ENCODE measurements at places on chromosomes 7 and 10.
A peak's percentile ranks its signal among the peaks of the same experiment; 100 is the strongest.

DNA sequence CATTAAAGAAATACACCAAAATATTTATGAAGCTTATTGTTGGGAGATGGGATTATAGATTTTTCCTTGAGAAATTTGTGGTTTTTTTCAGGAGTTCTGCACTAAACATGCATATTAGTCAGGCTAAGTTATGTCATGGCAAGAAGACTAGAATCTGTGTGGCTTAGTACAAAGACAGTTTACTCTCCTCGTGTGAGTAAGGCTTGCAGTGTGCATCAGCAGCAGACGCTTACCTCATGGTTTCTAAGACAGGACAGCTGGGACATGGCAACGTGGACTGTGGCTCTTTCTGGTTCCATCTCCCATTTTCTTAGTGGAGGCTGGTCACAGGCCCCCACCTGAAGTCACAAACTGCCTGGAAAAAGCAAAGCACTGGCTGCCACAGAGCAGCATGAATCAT, 429.6 kb upstream of the VSTM2A start:
- no peak for DNase-seq

DNA sequence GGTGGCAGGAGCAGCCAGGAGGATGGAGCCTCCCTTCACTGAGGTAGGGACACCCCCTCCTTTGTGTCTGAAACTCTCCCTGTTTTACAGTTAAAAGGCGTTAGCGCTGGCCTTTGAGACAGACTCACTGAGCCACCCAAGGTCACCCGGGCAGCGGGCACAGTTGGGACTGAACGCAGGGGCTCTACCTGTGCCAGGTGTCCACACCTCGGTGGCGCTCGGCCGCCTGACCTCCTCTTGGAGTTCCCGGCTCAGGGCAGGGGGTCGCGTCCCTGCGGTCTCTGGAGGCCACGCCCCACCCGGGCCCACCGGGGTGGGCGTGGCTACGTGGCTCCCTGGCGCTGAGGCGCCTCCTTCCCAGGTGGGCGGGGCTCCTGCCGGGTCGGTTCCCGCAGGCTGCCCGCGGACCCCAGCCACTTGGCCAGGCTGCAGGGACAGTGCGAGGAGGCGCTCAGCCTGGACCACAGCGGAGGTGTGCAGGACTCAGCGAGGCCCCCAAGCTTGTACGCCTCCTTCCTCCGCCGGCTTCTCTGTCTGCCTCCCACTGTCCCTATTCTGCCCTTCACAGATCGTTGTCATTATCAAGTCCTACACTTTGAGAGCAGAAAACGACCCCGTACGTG, 39.9 kb upstream of the LEP start:
- DNase-seq: no peak

DNA sequence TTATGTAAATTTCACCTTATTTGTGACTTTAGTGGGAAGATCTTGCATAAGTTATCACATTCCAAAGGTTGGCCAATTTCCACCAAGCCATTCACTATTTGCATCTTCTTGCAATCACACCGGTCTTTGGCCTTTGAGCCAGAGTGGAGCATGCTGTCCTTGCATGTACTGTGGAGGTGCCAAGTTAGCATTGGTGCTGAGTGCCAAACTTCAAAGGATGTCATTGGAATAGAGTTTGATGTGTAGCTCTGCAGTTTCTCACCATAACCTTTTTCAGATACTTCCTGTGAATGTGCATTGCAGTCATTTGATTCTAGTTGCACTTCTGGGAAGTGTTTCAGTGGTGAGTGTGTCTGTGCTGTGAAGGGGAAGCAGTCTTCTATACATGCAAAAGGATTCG, 620.6 kb downstream of the SUGCT start:
- no peak for DNase-seq

- DNase-seq: no peak
Measured at GRCh38 chr7:84904561-84904960, 282.3 kb downstream of the SEMA3D start.

- DNase-seq: no peak
Measured at GRCh38 chr7:140917258-140917657, 7.5 kb downstream of the BRAF start.

DNA sequence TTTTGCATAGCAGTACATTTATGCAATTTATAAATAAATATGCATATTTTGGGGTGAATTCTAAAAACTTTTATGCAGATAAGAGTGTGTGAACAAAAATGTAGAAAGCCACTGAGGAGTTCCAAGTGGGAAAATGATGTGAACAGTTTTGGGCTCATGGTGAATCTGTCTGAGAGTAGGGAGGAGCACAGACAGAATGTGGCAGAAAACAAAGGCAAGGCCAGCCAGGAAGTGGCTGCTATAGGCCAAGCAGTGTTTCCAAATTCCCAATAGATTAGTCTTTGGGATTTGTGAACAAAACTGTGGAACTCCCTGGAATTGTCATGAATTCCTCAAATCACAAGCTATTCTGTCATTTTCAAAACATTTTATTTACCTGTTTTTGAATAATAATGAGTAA, 73.6 kb upstream of the AMPH start:
- no peak for DNase-seq

- DNase-seq: no peak
Measured at GRCh38 chr7:50204581-50204980, 99.9 kb upstream of the IKZF1 start.

GRCh38 chr10:92722349-92722748, 32.6 kb downstream of the HHEX start:
- DNase-seq: no peak

- DNase-seq: peak; percentile 29
Measured at GRCh38 chr7:6106140-6106904, 75.1 kb downstream of the ANKRD61 start.

GRCh38 chr10:34967335-34967880, 122.7 kb downstream of the CUL2 start:
- no peak for DNase-seq

GRCh38 chr7:95376632-95377400, 19.4 kb downstream of the PON3 start:
- DNase-seq: no peak

DNA sequence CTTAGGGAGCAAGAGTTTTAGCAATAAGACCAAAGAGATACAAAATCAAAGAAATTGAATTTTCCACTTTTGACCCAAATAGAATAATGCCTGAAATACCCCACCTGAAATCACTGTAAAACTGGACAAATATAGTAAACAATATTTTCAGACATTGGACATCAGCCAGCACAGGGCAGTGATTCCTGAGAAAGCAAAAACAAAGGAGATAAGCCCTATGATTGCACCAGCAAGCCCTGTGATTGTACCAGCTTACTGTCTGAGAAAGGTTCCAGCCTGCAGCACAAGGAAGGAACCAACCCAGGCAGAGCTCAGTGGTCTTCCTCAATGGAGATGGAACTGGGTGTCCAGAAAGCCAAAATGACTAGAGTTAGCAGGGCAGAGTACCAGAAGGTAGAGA, 10.3 kb downstream of the TMEM106B start:
- DNase-seq: no peak

GRCh38 chr7:135352285-135352684, 118.6 kb downstream of the STRA8 start:
- no peak for DNase-seq

DNA sequence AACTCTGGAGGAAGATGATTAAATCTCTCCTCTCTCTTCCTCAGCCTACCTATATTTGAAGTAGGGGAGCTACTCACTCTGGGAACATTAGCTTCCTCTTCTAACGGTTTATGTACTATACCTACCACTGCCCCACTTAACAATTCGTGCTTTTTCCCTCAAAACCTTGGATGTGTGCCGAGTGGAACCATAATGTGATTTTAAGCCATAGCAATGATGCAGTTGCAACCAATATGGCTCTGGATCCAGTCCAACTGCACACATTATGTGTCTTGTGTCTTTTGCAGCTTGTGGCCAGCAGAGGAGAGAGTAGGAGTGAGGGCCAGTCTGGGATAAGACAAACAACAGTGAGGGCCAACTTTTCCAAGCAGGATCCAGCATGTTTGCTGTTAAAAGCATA, 170.7 kb downstream of the GATA3 start:
- DNase-seq: peak; percentile 7

DNA sequence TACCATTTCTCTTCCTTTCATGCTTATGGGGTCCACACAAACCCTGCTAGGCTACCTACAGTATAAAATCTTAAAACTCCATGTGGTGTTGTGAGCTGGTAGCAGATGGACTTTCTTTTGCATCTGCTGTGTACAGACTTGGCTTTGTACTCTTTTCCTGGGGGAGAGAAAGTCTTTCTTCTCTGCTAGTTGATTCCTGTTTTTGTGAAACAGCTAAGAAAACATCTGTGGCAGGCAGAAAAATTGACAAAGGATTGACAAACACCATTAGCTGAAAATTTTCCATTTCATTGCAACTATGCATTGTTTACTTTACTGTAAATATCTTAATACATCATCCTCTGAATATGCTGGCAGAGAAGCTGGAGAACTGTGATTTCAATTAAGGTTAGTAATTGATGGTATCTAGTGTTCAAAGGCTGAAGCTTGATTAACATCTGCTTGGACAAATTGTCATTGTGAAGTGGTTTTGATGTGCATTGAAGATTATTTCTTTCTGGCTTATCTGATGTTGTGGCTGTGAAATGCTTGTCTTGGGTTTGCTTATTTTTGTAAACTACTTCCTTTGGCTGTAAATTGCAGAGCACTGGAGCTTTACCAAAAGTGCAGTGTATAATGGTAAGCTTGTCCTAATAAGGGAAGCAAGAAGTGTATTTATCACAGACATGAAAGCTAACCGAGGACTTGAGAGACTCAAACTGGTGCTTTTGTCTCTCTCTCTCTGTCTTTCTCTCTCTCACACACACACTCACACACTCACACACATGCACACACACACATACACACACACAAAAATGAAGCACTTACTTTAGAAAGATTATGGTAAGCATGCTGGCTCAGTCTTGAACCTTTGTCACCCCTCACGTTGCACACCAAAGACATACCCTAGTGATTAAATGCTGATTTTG, at the start of gene FOXP2:
Gene FOXP2, plus strand, starts transcription at position 660 of the 908 bp plus-strand sequence. CDS start 11,697 bp downstream, outside the sequence.
- DNase-seq: peak; percentile 82

DNA sequence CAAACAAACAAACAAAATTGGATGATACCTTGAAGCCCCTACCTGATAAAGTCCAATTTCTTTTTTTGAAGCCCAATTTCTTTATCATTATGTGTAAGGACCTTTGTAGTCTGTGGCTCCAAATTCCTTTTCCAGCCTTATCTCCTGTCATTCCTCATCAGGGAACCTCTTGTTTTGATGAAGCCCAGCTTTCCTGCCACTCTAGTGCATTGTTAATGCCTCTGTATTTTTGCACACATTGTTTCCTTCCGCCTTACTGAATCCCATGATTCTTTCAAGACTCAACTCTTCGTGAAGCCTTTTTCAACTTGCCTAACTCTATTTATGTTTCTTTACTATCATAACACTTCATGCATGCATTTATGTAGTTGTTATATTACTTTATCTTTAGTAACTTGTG, 3.3 kb downstream of the FBH1 start:
- DNase-seq: no peak

DNA sequence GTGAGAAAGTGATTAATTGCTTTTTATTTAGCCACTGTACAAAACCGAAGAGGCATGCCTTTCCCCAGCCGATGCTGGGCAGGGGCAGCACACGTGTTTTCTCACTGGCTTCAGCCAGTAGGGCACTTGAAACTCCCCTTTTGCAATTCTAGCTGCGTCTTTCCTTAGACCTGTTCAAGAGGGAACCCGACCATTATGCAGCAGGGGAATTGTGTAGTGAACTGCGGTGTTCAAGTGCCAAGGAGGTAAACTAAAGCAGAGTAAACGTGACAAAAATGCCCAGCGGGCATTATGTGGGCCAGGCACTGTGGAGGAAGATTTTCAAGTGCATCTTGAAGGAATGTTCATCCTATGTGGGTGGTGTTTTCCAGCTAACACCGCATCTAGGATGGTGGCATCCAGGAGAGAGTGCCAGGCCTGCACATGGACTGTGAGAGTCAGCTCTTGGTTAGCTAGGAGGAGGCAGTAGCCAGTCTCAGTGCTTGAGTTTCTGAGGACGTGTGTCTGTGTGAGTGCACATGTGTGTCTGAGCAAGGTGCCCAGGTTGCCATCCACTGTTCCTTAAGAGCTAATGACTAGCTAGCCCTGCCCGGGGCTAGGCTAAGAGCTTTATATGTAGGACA, 3.3 kb downstream of the WIPF3 start:
- no peak for DNase-seq

DNA sequence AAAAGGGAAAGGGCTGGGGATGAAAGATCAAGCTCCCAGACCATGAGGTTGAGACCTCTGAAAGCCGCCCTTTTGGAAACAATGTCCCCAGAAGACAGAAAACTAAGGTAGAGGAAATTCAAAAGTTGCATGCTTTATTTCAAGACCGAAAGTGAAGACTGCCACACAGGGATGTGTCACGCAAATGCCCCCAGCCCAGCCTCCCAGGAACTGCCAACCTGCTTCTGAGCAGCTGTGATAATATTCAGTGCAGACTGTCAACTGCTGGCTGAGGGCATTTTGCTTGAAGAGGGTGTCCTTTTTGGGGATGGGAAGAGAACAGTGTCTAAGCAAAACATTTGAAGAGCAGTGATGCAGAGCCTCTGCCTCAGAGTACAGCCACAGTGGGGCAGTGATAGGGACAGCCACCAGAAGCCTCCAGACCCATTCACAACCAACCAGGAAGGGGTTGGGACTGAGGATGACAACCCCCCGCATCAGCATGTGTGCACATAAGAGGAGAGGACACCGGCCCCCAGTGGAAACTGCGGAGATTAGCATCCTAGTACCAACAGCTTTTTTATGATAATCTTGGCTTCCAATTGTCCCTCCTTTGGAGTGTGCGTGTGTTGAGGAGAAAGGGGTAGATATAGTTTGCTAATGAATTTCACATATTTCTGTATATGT, 34.7 kb upstream of the NFE2L3 start:
- no peak for DNase-seq

DNA sequence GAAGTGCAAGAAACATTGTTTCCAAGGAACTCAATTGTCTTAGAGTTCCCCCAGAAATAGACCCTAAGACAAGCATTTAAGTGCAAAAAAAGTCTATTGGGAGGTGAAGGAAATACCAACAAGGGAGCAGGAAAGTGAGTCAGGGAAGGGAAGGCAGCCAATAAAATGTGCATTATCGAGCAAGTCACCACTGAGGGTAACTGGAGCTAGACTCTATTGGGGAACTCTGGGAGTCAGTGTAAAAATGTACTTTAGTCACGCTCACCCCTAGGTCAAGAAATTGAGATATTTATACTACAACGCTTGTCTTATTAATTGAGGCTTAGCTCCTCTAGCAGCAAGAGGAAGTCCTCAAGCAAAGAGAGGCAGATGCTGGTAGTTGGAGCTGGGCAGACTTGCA, 137.7 kb downstream of the RTKN2 start:
- DNase-seq: no peak

DNA sequence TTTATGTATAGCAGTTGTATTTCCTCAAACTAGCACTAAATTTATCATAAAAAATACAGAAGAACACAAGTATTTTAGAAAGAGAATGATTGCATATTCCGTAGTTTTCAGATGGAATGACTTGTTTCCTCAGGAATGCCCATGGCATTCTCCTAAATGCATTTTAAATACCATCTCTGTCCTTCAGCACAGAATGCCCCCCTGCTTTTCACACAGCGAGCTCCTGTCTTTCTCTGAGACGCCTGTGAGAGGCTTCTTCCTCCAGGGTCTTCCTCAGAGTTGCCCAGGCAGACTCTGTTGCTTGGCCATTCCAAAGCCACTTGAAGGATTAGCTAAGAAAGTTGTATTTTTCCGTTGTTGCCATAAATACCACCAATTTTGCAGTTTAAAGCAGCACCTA, 10.1 kb downstream of the LANCL2 start:
- DNase-seq: no peak

GRCh38 chr7:29843726-29844125, 37.4 kb downstream of the WIPF3 start:
- no peak for DNase-seq
